ENCODE measurements at places on chromosomes 16 and 17. TPM values are rescaled to one million over a fixed set of nuclear protein-coding genes. Genes with fewer than 3 reads are reported as not detected.

The SPIRE2 gene
- total RNA-seq = 45.5 TPM

GRCh38 chr17:67227488-67227887, 17.5 kb downstream of the HELZ start:
- H3K27me3 ChIP-seq = no peaks in the 10 kb centered on the region
- no peak for DNase-seq
- H3K36me3 ChIP-seq = no peaks in the 10 kb centered on the region

The CTF1 gene
- not detected for total RNA-seq

DNA sequence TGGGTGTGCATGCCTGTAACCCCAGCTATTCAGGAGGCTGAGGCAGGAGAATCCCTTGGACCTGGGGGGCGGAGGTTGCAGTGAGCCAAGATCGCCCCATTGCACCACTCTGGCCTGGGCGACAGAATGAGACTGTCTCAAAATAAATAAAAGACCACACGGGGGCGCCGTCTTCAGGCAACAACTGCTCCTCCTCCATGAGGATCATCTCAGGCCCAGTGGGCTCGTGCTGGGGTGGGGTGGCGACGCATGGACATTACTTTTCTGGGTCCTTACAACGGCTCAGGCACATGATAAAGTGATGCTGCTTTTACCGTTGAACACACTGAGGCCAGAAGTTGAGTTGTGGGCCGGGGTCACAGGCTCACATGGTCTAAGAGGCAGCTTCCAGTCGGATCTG, 56.2 kb downstream of the PRMT7 start:
- no peaks in the 10 kb centered on the region for H3K27me3 ChIP-seq
- peak; percentile 77 for DNase-seq

DNA sequence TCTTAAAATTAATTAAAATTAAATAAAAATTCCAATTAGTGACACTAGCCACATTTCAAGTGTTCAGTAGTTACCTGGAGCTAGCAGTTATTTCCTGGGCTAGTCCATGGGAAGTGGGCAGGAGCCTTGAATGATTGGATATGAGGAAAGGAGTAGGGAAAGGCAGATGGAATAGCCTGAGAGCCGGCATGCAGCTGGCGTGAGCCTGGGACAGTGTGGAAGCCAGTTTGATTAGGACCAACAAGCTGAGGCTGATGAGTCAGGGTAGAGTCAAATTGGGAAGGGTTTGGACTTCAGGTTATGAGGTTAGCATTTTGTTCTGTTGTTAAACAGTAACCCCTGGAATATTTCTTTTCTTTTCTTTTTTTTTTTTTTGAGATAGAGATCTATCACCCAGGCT, 15.3 kb upstream of the GNA13 start:
- no peak overlapping the region for H3K27ac ChIP-seq
- DNase-seq = no peak
- H3K4me1 ChIP-seq = peaks cover 14% of the 10 kb centered on the region

- peak within 1 kb of the TSS; percentile 97 for H3K27ac ChIP-seq
- no peaks in the 10 kb centered on the region for H3K36me3 ChIP-seq
- peak; percentile 96 for DNase-seq
- H3K4me1 ChIP-seq = no peaks in the 10 kb centered on the region
- peak within 1 kb of the TSS; percentile 79 for H3K4me3 ChIP-seq
These were observed at the start of gene RBBP6 for GRCh38 chr16:24539295-24539849. TSS of gene RBBP6 (plus strand) at chr16:24539566. CDS start at chr16:24540627, 1,061 bp downstream.

- H3K27me3 ChIP-seq = no peaks in the 10 kb centered on the region
- no peaks in the 10 kb centered on the region for H3K36me3 ChIP-seq
- H3K27ac ChIP-seq = no peak overlapping the region
- H3K4me1 ChIP-seq = no peaks in the 10 kb centered on the region
These were observed 19.0 kb upstream of the MON1B start for GRCh38 chr16:77171745-77172635.

The TNRC6A gene
- total RNA-seq = 316 TPM

DNA sequence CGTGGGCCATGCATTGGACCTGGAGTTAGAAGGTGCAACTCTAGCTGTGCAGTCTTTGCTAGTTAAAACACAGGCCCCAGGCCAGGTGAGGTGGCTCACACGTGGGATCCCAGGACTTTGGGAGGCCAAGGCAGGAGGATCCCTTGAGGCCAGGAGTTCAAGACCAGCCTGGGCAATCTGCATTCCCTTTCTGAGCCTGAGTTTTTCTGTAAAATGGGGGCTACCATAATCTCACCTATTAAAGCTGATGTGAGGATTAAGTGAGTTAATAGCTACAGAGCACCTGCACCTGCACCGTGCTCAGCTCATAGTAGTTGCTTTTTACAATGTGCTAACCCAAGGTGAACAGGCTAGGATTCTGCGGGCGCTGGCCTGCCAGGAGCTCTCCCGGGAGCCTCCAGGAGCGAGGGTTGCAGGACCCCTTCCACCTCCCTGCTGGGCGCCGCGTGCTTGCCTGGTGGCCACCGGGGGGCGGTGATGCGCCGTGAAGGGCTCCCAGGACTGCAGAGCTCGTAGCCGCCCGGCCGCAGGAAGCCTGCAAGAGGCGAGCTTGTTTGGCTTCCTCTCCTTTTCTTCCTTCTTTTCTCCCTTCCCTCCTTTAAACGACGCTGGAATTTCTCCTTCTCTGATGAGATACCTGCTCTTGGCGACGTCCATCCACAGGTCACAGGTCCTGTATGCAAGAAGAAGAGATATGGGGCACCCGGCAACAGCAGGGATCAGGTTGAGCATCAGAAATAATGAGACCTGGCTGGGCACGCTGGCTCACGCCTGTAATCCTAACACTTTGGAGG, 51.3 kb downstream of the ZFP90 start:
- peak; percentile 28 for DNase-seq
- H3K4me3 ChIP-seq = no peak overlapping the region
- no peaks in the 10 kb centered on the region for H3K36me3 ChIP-seq
- H3K27me3 ChIP-seq = no peaks in the 10 kb centered on the region
- no peak overlapping the region for H3K27ac ChIP-seq

DNA sequence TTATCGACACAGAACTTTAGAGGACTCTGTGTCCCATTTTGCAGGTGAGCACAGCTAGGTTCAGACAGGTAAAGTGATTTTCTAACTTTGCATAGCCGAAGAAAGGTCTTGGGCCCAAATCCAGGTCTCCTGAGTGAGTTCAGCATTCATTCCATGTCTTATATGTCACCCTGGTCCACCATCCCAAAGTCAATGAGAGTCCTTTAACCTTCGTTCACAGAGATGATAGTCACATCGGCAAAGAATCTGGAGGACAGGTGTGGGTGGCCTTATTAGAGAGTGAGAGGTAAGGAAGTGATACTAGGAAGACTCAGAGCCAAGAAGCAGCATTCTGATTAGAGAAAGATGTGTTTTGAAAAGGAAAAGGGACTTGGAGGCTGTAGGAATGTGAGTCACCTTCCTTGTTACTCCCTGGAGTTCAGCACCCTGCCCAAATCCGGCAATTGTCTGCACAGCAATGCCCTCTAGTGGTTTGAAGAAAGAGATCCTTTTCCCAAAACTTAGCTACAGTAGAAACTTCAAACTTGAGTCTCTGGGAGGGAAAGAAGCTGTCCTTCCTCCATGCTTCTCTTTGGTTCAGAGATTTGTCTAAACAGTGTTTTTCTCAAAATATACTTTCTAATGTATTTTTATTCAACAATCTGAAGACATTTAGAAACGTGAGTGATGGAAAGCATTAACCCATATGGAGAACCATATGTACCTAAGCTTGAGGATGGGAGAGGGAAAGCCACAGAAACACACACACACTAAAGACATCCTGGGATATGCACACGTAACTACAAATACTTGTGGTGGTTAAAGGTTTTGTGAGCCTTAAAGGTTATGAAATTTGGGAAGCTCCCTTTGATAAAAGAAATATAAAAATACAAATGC, 96.4 kb upstream of the SHISA6 start:
- no peaks in the 10 kb centered on the region for H3K27me3 ChIP-seq
- DNase-seq = no peak
- H3K4me3 ChIP-seq = no peak overlapping the region
